ENCODE measurements at places on chromosomes 5 and 9. TPM values are rescaled to one million over a fixed set of nuclear protein-coding genes. Genes with fewer than 3 reads are reported as not detected.

The TLR4 gene
- 23.5 TPM for total RNA-seq

The ZFP62 gene
- total RNA-seq, result 44.8 TPM

The GCNT4 gene
- total RNA-seq, result 17.8 TPM

The LPAR1 gene
- 67.6 TPM for total RNA-seq

The TMEM174 gene
- total RNA-seq, result not detected

The OR1Q1 gene
- not detected for total RNA-seq

The SPINK7 gene
- not detected for total RNA-seq

The BASP1 gene
- 77.8 TPM for total RNA-seq

The CCDC107 gene
- 22.4 TPM for total RNA-seq

The IL17B gene
- total RNA-seq, result not detected

The GLDC gene
- 117 TPM for total RNA-seq

The C1QTNF2 gene
- total RNA-seq, result 3.8 TPM

The ZDHHC12 gene
- 26.3 TPM for total RNA-seq

All from ureter (tissue), 1 donor.